ENCODE measurements at places on chromosomes 1 and 21. TPM values are rescaled to one million over a fixed set of nuclear protein-coding genes. Genes with fewer than 3 reads are reported as not detected.

DNA sequence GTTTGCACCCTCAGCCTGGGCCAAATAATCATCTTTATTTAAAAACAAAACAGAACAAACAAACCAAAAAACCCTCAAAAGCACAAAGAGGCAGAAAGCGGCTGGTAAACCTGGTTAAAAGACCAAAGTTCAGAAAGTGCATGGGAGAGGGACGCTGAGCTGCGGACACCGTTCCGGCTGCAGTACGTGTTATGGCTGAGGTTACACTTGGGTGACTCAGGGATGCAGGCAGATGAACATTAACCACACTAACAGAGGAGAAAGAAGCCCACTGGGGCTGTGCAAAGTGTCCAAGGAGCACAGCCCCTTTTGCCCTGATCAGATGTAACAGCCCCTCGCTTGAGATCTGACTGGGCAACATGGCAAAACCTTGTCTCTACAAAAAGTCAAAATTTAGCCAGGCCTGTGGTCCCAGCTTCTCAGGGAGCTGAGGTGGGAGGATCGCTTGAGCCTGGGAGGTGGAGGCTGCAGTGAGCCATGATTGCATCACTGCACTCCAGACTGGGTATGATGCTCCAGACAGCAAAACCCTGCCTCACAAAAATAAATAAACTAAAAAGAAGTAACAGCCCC lies 28.3 kb downstream of the GPR157 start:
- H3K27ac ChIP-seq, result no peak overlapping the region
- DNase-seq, result no peak
- H3K4me3 ChIP-seq, result no peak overlapping the region
- no peaks in the 10 kb centered on the region for H3K36me3 ChIP-seq

GRCh38 chr1:246607462-246607861 lies 41.2 kb downstream of the CNST start:
- H3K4me3 ChIP-seq, result no peak overlapping the region
- H3K27ac ChIP-seq, result no peak overlapping the region
- H3K4me1 ChIP-seq, result peaks cover 59% of the 10 kb centered on the region
- peaks cover 7% of the 10 kb centered on the region for H3K36me3 ChIP-seq
- DNase-seq, result no peak

Gene NBPF15
- 7.3 TPM for polyA plus RNA-seq

- H3K27me3 ChIP-seq, result peaks cover 10% of the 10 kb centered on the region
- DNase-seq, result no peak
- H3K4me1 ChIP-seq, result no peaks in the 10 kb centered on the region
- no peaks in the 10 kb centered on the region for H3K36me3 ChIP-seq
- H3K27ac ChIP-seq, result no peak overlapping the region
- no peak overlapping the region for H3K4me3 ChIP-seq
These were observed 29.1 kb downstream of the C1orf198 start for GRCh38 chr1:230839173-230839572.

- H3K27me3 ChIP-seq, result no peaks in the 10 kb centered on the region
- DNase-seq, result no peak
- peaks cover 10% of the 10 kb centered on the region for H3K36me3 ChIP-seq
- peaks cover 32% of the 10 kb centered on the region for H3K4me1 ChIP-seq
- peak overlapping the region; percentile 77 for H3K4me3 ChIP-seq
- no peak overlapping the region for H3K27ac ChIP-seq
These were observed 13.0 kb upstream of the ZNF692 start for GRCh38 chr1:248871837-248872401.

Gene FAM167B
- not detected for polyA plus RNA-seq

GRCh38 chr1:227335242-227336020 lies 17.1 kb upstream of the CDC42BPA start:
- H3K4me1 ChIP-seq, result no peaks in the 10 kb centered on the region
- H3K27ac ChIP-seq, result no peak overlapping the region
- DNase-seq, result no peak
- no peaks in the 10 kb centered on the region for H3K36me3 ChIP-seq

Gene SPRR2A
- polyA plus RNA-seq, result not detected

DNA sequence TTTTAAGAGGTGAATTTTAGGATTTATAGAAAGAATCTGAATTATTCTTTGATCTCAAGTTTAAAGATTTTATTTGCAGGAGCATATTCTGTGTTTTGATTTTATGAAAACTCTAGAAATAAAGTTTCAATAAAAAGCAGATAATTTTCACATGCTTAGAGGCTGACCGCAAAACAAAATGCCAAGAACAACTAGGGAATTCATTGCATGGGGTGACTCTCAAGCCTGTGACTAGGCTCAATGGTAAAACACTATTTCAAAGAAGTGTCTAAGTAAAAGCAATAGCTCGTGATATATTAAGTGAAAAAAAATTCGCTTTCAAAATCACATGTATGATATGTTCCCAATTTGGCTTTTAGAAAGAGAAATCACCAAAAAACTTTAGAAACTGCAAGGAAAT lies 49.6 kb downstream of the RPL5 start:
- DNase-seq, result no peak

DNA sequence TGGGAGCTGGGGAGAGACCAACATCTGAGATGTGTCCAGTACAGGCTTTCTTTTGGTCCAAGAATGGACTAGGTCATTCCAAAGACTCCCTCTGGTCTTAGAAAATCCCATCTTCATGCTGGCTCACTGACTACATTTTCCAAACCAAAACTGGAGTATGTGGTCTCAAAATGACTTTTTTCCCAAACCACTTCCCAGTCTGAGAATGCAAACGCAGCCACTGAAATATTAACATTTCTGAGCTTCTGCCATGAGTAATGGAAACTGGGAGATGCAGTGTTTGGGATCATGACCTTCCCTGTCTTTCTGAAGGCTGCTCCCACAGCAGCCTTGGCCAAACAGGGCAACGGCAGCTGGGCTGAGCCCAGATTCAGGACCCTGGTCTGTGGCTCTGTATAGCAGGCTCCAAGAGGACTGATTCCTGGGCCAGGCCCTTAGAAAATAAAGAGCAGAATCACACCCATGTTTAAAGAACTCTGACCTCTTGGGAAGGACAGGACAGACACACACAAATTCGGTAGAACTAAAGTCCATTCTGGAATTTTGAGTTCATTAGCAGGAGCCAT lies 62.1 kb upstream of the CNTN2 start:
- H3K27me3 ChIP-seq, result peaks cover 24% of the 10 kb centered on the region
- no peak for DNase-seq
- H3K4me1 ChIP-seq, result peaks cover 32% of the 10 kb centered on the region
- no peak overlapping the region for H3K27ac ChIP-seq
- H3K36me3 ChIP-seq, result no peaks in the 10 kb centered on the region
- H3K4me3 ChIP-seq, result no peak overlapping the region

DNA sequence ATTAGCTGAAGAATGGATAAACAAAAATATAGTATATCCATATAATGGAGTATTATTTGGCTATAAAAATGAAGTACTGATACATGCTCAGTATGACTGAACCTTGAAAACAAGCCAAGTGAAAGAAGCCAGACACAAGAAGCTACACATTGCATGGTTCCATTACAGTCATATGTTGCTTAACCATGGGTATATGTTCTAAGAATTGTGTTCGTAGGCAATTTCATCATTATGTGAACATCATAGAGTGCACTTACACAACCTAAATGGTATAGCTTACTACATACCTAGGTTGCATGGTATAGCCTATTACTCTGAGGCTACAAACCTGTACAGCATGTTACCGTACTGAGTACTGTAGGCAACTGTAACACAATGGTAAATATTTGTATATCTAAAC lies 28.6 kb upstream of the FCAMR start:
- no peak overlapping the region for H3K4me3 ChIP-seq
- no peak for DNase-seq
- no peaks in the 10 kb centered on the region for H3K27me3 ChIP-seq
- no peak overlapping the region for H3K27ac ChIP-seq
- no peaks in the 10 kb centered on the region for H3K36me3 ChIP-seq
- H3K4me1 ChIP-seq, result no peaks in the 10 kb centered on the region

DNA sequence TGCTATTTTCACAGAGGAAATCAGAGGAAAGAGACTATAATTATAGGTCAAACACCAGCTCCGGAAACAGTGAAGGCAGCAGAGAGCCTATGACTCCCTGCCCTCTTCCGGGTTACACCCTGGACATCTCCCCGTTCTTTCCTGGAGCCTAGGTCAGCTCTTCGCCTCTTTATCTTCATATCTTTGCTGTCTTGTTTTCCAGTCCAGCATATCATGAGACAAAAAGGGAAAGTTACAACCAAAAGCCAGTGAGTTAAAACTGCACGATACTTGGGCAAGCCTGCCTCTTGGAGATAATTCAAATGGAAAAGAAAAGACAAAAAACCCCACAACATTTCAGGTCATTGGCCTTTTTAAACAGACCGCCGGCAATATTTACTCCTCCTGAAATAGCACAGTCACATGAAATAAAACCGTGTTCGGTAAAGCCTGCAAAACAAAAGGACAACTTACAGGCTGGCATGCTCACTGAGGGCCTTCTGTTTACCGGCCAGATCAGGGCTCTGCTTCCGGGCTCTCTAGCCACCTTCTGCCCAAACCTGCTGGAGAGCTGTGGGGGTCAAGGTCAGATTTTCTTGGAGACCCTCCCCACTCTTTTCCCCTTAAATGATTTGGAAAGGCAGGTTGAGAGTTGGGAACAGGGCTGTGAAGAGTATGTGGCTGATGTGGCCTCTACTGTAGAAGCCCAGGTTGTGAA lies 42.8 kb upstream of the PPP2R5A start:
- no peak for DNase-seq
- no peak overlapping the region for H3K4me3 ChIP-seq
- H3K27me3 ChIP-seq, result no peaks in the 10 kb centered on the region
- no peaks in the 10 kb centered on the region for H3K36me3 ChIP-seq
- no peaks in the 10 kb centered on the region for H3K4me1 ChIP-seq

Gene IQCC
- 1.7 TPM for polyA plus RNA-seq

DNA sequence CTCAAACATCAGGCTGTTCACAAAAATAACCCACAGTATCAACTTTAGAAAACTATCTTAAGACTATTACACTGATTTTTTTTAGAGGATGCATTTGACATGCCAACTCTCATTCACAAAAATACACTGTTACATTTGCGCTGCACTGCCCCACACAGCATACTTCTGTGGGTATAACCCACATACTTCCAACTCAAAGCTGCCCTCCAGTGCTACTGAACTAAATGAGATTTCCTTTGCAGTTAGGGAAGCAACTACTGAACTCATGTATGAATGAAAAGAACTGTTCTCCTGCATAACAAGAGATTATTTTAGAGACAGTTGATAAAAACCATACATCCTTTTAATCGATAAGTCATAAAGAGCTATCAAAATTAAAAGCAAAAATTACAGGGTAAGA lies 25.8 kb upstream of the GADD45A start:
- H3K4me1 ChIP-seq, result peaks cover 4% of the 10 kb centered on the region
- no peak overlapping the region for H3K27ac ChIP-seq
- DNase-seq, result no peak
- H3K4me3 ChIP-seq, result no peak overlapping the region
- H3K27me3 ChIP-seq, result peaks cover 42% of the 10 kb centered on the region

- no peak overlapping the region for H3K4me3 ChIP-seq
- no peaks in the 10 kb centered on the region for H3K36me3 ChIP-seq
- peaks cover 25% of the 10 kb centered on the region for H3K4me1 ChIP-seq
These were observed 1.4 kb upstream of the CELF3 start for GRCh38 chr1:151718011-151718431.

- no peak overlapping the region for H3K4me3 ChIP-seq
- H3K4me1 ChIP-seq, result no peaks in the 10 kb centered on the region
- no peak for DNase-seq
- H3K27me3 ChIP-seq, result no peaks in the 10 kb centered on the region
- H3K27ac ChIP-seq, result no peak overlapping the region
These were observed 107.9 kb downstream of the S1PR1 start for GRCh38 chr1:101344745-101345144.

GRCh38 chr1:168734946-168735345 lies 5.9 kb upstream of the DPT start:
- H3K4me3 ChIP-seq, result no peak overlapping the region
- no peaks in the 10 kb centered on the region for H3K36me3 ChIP-seq
- DNase-seq, result no peak
